Stimulated activated CD4-positive, alpha-beta T cell treated with anti-CD3 and anti-CD28 coated beads, Interleukin-2, amount 100 ng/mL, for 24 hours (primary cell): ENCODE measurements at places on chromosomes 3 and 15.

GRCh38 chr15:52483707-52484106 lies 45.0 kb downstream of the MYO5A start:
- no peak for DNase-seq

- DNase-seq, result no peak
These were observed 364.7 kb upstream of the TGFBR2 start for GRCh38 chr3:30241721-30242120.

GRCh38 chr3:183212565-183212964 lies 40.5 kb upstream of the B3GNT5 start:
- no peak for DNase-seq

GRCh38 chr3:148748283-148748682 lies 50.6 kb downstream of the AGTR1 start:
- DNase-seq, result no peak

DNA sequence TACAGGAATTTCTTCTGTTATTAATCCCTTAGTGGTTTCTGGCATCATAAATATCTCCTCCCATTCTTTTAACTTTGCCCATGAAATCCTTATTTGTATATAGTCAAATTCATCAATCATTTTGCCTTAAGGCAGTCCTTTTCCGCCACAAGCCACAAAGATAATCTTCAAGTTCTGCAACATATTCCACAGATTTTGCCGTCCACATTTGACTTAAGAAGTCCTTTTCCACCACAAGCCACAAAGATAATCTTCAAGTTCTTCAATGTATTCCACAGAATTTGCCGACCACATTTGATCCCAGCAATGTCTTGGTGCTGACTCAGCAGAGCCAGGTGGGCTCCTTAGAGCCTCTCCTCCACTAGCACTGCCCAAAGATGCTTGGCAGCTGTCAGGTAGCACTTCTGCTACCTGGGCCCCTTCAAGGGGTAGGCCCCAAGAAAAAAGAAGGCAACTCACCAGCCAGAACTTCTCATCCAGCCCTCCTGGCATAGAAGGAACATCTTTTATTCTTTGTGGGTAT lies 35.0 kb downstream of the SEC22C start:
- DNase-seq, result no peak

- peak; percentile 62 for DNase-seq
These were observed 911 bp downstream of the RFTN1 start for GRCh38 chr3:16512435-16513140.
